ENCODE measurements at places on chromosomes 1 and 21.

- no peak for DNase-seq
Measured at GRCh38 chr1:35247256-35247655, 21.3 kb upstream of the ZMYM4 start.

GRCh38 chr1:186974774-186975181 is 146.0 kb downstream of the PLA2G4A start:
- peak; percentile 79 for DNase-seq

DNA sequence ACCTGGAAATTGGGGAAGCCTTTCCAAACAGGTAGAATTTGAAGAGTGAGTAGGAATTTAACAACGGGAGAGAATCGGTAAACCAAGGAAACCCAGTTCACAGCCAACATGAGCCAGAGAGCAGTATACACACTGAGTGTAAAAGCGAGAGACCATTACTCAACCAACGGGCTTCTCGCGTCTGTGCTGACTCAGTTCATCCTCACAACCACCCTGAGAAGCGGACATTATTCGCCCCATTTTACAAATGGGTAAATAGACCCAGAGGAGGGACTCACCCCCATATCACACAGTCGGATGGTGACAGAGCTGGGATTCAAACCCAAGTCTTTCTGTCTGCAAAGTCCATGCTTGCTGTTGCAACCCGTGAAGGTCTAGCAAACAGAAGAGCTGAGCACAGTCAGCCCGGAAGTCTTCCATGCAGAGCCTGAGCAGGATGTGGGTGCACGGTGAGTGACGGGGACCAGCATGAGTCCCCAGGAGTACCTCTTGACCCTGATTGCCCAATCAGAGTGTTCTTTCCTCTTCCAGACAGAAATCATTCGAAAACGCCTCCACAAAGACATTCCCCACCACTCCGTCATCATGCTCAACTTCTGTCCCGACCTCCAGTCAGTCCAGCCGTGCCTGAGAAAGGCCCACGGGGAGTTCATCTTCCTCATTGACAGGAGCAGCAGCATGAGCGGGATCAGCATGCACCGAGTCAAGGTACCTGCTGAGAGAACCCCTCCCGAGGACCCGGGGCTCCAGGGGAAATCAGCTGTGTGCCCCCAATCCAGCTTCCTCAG is 32.3 kb downstream of the VWA5B1 start:
- DNase-seq, result no peak

- no peak for DNase-seq
Measured at GRCh38 chr21:30747159-30747558, at the start of gene KRTAP21-2. TSS of gene KRTAP21-2 (minus strand) at chr21:30747259. CDS start at chr21:30747202, 57 bp downstream.

DNA sequence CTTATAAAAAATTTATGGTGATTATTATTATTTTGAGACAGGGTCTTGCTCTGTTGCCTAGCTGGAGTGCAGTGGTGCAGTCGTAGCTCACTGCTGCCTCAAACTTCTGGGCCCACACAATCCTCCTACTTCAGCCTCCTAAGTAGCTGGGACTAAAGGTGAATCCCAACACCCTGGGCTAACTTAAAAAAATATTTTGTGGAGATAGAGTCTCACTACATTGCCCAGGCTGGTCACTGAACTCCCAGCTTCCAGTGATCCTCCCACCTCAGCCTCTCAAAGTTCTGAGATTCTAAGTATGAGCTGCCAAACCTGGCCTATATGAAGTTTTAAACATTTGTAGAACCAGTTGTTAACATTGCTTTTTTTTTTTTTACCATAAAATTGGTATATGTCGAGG is 18.2 kb downstream of the NFIA start:
- DNase-seq, result no peak

- peak; percentile 12 for DNase-seq
Measured at GRCh38 chr21:29888437-29888836, 51.4 kb downstream of the GRIK1 start.

GRCh38 chr1:35539824-35540261 is 17.4 kb downstream of the KIAA0319L start:
- no peak for DNase-seq

GRCh38 chr1:241180569-241180968 is 176.4 kb downstream of the RGS7 start:
- no peak for DNase-seq

DNA sequence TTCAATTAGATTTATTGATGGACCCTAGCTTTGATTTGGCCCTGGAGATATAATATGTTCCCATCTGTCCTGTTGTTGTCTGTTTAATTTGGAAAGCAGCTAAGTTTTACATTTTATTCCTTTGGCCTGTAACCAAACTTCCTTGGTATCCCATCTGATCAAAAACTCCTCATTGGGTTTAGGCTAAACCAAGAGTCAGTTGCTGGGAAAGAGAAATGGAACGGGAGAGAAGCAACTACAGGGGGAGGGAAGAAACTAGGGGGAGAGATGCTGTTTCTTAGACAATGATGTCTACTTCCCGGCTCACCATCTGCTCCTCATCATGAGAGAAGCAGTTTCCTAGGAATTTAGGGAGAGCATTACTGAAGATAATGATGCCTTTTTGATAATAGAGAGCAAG is 141.8 kb downstream of the SYT2 start:
- no peak for DNase-seq

DNA sequence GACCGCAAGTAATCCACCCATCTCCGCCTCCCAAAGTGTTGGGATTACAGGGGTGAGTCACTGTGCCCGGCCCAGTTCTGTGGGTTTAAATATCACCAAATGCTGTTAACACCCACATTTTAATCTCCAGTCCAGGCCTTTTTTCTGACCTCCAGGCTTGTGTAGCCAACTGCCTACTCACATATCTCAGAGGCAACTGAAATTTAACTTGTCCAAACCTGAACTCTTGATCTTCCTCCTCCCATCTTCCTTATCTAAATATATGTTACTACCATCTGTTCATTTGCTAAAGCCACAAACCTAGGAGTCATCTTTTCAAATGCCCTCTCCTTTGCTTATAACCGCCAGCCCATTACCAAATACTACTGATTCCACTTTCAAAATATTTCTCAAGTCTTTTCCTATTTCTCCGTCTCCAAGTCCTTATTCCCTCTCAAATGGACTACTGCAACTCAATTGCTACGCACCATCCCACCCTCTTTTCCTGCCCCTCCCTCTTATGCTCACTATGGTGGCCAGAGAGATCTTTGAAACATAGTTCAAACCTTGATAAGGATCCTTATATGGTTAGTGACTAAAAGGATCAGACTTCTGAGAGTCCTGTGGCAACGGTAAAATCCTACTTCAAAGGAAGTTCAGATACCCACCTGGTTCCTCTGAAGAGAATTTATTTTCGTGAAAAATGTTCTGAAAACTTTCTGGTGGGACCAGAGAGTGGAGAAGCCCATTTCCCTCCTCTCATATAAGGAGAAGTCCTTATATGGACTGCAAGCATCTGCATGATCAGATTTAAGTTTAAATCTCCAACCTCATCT is 78.5 kb upstream of the CDC42BPA start:
- no peak for DNase-seq

GRCh38 chr1:175866776-175867175 is 123.4 kb upstream of the TNR start:
- no peak for DNase-seq

- DNase-seq, result peak; percentile 63
Measured at GRCh38 chr1:228647523-228648444, 87.5 kb upstream of the RHOU start.

- DNase-seq, result no peak
Measured at GRCh38 chr1:31397360-31398095, 15.5 kb upstream of the SERINC2 start.

DNA sequence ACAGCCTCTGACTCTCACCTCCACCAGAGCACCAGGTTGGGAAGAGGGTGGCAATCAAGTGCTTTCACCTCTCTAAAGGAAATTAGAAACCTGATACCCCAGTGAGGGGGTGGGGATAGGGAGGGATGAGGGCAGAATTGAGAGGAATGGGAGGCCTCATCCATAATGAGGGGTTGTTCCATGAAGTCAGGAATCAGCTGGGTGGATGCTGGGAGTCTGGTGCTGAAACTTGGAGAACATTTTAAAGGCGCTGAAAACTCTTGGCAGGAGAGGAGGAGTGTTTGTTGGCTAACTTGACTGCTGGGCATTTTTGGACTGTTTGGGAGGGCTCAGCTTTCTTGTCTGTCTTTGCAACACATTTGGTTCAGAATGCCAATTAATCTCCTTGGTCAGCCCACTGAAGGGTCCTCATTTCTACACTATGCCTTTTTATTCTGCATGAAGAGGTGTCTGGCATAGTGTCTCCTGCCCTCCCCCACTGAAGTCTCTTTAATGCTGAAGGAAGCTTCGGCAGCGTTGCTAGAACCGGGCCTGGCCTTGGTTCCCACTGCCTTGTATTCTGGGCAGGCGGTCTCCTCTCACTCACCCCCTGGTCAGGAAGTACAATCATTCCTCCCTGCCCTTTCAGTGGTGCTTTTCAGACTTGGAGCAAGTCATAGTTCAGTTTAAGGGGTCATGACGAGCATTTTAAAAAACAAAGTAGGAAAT is 2.2 kb downstream of the PHGDH start:
- DNase-seq, result peak; percentile 34

DNA sequence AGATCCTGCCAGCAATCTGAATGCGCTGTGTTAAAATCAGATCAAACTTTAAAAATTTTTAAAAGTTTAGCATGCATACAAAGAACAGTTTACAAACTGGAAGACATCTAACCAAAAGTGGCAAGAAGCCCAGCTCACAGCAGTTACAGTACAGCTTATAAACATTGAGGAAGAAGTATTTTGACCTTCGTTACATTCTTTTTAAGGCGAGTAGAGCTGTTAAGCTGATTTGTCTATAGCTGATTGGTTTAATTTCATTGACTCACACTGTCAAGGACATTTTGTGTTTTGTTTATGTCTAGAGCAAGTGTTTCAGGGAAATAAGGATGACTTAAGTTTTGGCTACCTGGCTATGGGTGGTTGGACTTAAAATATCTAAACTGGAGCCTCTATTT is 3.0 kb upstream of the PGM1 start:
- DNase-seq, result no peak

DNA sequence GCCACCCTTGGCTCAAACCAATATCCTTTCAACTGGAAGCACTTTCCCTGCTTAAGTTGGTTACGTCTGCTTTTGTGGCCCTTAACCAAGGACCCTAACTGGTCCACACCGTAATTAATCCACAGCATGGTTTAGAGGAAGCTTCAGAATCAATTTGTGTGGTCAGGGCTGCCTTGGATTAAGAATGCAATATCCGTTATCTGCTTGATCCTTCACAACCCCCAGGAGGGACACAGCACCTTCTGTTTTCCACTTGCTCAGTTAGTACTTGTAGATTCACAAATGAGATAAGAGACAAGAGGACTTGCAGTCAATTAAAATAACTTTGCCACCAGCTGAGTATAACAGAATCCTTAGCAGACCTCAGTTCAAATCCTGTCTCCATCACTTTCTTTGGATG is 56.9 kb upstream of the LRP8 start:
- DNase-seq, result no peak

- DNase-seq, result no peak
Measured at GRCh38 chr1:5532811-5533210, 459.4 kb downstream of the NPHP4 start.

- peak; percentile 22 for DNase-seq
Measured at GRCh38 chr1:209199822-209200221, 383.7 kb upstream of the CAMK1G start.

DNA sequence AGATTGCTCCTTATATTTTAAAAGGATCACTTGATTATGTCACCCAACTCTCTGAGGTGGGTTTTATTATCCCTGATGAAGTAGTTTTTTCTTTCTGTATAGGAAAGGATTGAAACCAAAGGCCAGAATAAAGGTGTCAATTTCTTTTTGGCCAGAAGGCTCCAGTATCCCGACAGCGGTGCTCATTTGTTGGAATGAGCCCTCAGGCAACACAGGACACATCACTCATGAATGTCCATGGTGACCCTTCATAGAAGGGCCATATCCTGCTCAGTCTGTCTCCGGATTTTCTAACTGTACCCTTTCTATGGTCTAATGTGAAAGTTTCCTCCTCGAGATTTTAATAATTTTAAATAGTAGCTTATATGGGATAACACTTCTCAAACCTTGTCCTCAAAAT is 171.3 kb upstream of the USP24 start:
- no peak for DNase-seq

DNA sequence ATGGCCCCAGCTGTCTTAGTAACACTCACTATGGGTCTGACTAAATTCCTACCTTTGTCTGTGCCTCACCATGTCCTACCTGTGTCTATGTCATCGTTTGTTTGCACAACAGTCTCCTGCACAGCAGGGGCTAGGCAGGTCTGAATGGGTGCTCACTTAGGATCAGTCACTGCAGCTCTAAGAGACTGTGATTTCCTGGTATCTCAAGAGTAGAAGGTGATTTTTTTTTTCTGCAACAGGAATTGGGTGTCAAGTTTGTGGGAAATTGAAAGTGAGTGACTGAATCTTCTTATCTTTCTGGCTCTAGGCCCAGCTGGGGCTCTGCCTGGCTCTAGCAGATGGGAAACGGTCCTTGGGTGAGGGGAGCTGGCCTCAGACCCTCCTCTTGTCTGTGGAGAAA is 46.4 kb upstream of the TRABD2B start:
- DNase-seq, result no peak

DNA sequence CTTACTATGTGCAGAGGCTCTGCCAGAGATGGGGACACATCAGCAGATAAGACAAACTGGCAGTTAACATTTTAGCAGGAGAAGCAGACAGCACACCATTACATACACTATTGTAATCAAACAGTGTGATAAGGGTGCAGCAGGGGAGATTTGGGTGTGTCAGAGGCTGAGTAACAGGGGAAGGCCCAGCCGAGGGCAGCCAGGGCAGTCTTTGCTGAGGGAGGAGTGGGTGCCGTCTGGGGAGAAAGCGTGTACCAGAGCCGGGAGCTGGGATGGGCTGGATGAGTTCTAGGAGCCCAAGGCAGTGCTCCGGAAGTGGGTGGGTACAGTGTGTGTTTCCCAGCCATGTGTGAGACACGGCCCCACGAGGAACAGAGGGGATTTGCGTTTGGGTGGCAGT is 31.2 kb downstream of the KCNA10 start:
- no peak for DNase-seq

GRCh38 chr1:177817937-177818875 is 151.7 kb downstream of the SEC16B start:
- no peak for DNase-seq
